Activated naive CD4-positive, alpha-beta T cell (primary cell): ENCODE measurements at places on chromosomes 5 and 9.
A peak's percentile ranks its signal among the peaks of the same experiment; 100 is the strongest.

DNA sequence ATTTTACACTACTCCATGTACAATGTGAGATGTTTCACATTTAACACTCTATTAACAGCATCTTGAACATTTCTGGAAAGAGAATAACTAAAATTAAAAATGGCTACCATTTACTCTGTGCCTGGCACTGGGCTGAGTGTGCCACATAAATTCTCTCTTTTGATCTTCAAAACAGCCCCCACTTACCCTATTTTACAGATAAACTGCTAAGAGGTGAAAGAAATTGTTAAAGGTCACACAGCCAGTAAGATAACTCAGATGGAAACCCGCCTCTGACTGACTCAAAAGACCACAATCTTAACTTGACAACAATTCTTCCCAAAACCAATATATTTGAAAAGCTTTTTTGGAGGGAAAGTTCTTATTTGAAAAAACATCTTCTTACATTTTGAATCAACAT is 97.3 kb downstream of the MAPKAP1 start:
- DNase-seq: no peak

GRCh38 chr9:110048403-110048975 is 159.5 kb downstream of the C9orf152 start:
- DNase-seq: peak; percentile 66

DNA sequence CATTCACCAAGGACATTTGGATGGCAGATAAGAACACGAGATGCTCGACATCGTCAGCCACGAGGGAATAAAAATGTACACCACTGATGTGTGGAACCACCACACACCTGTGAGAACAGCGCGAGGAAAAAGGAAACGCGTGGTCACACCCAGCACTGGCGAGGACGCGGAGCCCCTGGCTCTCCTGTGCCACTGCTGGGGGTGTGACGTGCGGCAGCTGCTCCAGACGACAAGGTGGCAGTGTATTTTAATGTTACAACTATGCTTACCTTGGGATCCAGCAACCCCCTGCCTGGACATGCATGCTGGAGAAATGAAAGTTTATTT is 13.6 kb upstream of the CEP72 start:
- no peak for DNase-seq

DNA sequence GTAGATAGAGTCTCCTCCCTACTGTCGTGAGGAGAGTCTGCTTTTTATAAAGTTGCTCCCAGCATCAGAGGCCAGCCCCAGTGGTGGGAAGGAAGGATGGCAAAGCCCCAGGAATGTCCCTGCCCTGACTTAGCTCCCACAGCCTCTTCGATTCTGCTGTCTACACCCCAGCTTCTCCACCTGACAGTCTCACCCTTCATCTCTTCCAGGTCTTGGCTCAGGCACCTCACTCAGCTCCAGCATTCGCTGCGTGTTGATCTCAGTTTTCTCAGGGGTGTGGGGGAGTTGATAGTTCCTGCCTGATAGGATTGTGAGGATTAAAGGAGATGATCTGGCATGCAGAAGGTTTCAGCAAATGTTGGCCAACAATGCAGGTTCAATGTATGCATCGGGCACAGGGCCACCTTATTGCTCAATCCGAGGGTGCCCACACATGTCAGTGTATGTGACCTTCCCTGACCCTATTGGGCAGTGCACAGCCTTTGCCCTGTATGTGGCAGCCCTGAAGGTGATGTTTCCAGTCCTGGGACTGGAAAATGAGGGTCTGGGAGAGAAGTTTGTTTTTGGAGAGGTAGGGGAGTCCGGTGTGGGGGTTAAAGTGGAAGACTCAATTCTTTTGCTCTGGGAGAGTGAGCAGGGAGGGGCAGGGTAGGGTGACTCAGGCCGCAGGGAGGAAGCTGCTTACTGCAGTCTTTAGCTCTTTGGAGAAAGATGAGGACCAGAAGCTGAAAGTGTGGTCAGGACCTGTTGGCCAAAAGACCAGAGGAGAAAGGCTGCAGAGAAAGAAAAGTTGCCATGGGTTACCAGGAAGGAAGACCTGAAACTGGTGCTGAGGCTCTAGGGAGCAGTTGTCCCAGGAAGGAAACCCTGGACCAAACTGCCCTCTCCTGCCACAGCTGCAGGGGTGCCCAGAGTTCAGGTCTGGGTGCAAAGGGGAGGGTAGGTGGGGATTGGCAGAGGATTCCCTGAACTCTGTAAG is 153.2 kb downstream of the MACROH2A1 start:
- no peak for DNase-seq

- DNase-seq: no peak
These were observed 503.9 kb upstream of the DAB2 start for GRCh38 chr5:39928709-39929108.

GRCh38 chr9:19598722-19599121 is 189.9 kb downstream of the ACER2 start:
- no peak for DNase-seq

DNA sequence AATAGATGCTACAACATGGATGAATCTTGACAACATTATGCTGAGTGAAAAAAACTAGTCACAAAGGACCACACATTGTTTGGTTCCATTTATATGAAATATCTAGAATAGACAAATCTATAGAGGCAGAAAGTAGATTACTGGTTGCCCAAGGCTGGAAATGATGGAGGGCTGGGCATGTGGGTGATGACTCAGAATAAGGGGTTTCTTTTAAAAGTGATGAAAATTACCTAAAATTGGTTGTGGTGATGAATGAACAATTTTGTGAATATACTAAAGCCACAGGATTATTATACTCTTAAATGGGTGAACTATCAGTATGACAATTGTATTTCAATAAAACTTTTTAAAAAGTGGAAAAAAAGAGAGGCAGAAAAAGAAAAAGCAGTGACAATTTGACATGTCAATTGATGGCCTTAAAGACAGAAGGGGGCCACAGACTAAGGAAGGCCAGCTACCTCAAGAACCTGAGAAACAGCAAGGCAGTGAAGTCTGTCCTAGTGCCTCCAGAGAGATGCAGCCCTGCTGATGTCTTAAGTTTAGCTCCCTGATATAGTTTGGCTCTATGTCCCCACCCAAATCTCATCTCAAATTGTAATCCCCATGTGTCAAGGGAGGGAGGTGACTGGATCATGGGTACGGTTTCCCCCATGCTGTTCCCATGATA is 182.7 kb downstream of the PIK3R1 start:
- DNase-seq: no peak

DNA sequence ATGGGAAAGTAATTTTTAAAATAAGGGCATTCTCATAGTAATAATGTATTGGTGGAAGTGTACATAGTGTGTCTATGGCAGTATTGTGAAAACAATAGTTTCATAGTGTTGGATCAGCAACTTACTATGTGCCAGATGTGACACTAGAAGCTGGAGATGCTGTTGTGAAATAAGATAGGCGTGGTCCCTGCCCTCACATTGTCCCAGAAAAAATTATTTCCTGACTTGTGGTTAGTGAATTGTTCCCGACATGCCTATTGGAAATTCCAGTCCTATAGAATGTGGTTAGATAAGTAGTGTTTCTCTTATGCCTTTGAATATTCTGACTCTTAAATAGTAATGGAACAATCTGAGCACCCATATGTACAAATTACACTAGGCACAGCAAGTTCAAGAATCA is 55.3 kb upstream of the MTAP start:
- DNase-seq: no peak

- DNase-seq: no peak
These were observed 17.4 kb upstream of the LARP1 start for GRCh38 chr5:154737667-154738320.

DNA sequence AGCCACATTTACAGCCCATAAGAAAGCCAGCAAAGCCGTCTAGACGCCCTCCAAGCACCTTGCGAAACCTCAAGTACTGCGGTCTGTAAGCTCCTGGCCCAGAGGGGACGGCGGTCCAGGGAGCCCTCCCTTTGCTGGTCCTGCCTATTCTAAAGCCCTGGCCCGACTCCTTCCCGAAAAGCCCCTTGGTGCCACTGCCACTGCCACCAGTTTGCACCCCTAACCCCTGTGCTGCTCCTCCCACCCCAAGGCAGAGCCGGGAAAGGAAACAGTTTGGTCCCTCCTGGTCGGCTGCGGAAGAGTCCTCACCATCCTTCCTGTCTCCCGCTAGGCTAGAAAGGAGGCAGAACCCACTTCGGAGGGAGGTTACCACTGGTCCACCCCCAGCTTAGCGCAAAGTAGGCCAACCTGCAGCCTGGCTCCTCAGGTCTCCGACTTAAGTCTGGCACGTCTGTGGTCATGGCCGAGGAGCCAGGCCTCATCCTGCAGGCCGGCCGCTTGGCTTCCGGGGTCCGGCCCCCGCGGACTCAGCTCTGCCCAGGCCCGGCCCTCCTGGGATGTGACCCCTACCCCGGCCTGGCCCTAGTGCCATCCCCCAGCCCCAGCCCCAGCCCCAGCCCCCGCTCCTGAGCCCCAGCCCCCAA is 916 bp downstream of the TOR1A start:
- no peak for DNase-seq

DNA sequence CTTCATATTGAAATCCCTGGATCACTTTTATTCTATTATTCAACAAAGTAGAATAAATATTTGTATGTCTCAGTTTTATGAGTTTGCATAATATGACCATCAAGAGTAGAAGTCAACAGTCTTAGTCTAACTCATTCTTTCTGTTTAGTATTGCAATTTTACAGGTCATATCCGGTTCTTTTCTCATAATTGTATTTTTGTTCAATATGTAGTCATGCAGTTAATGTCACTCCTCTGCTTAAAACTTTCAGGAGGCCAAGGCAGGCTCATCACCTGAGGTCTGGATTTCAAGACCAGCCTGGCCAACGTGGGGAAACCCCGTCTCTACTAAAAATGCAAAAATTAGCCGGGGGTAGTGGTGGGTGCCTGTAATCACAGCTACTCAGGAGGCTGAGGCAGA is 148.4 kb upstream of the TRPM3 start:
- DNase-seq: no peak

GRCh38 chr5:62587737-62588136 is 9.1 kb downstream of the LRRC70 start:
- DNase-seq: no peak

GRCh38 chr5:90551376-90551775 is 7.2 kb upstream of the ADGRV1 start:
- DNase-seq: no peak

DNA sequence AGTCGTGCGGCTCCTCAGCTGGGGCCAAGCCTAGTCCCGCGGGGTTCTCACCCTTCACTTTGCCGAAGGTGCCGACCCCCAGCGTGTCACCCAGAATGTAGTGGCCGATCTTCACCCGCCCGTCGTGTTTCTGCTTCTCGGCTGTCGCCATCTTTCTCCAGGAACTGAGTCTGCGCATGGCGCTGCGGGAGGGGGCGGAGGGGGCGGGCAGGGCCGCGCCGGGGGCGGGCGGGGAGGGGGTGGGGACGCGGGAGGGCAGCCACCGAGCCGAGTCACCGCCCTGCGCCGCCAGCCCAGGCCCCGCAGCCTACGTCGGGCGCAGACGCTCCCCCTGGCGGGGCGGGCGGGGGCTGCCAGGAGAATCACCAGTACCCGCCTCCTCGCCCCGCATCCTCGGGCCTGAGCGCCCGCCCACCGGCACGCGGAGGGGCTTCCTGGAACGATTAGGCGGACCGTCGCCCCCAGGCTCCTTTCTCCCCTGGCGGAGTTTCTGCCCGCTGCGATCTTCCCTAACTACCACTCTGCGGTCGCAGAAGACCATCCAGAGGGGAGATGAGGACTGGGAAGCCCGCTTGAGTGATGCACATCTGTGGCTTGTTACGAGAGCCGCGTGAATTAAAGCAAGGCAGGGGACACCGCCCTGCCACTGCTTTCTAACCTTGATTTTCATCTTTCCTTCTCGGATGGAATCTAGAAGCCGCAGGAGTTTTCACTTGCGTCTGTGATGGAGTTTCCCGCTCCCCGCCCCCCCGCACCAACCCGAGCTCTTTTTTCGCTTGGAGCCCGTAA is at the start of gene PRKAA1:
Gene PRKAA1, minus strand, starts transcription at position 363 of the 789 bp plus-strand sequence. Its CDS starts 185 bp downstream, at position 178.
- peak; percentile 74 for DNase-seq

- no peak for DNase-seq
These were observed 425.3 kb downstream of the CSNK1G3 start for GRCh38 chr5:123937230-123937629.

DNA sequence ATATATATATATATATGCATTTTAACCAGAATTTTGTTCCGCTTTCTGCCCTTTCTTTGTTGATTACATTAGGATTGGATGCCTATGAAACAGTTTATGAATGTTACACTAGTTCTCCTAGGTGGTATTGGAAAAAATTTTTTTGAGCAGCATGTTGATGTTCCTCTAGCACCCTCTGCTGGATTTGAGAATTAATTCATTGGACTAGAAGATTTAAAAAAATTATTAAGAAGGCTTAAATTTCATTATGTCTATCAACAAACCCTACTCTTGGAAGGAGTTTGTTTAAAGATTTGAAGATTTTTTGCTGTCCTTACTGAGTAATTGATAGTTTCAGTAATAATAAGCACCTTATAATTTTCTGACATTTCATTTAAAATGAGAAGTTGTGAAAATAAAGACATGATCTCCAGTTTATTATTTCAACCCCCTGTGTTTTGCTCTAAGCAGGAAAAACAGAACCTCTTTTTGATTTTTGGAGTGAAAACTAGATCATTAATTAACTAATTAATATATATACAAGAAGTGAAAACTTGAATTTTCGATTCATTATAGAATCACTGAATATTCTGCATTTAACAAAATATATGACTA is 89.6 kb downstream of the CCDC171 start:
- no peak for DNase-seq

DNA sequence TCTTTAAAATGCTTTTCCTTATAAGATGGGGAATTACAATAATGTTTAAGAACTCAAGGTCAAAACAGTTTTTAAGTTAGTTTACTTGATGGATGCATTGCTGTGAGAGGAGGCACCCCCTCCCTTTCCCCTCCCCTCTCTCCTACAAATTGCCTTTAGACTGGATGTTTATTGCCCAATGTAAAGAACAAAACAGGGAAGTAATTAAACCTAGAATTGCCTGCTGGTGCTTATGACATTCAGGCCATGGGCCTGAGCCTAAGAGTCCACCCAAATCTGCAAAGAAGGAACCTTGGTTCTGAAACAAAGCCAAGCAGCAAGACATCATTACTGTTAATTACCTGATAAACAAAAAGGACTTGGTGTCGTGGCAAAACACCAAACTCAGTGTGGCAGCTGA is 630.3 kb downstream of the ISL1 start:
- DNase-seq: no peak

DNA sequence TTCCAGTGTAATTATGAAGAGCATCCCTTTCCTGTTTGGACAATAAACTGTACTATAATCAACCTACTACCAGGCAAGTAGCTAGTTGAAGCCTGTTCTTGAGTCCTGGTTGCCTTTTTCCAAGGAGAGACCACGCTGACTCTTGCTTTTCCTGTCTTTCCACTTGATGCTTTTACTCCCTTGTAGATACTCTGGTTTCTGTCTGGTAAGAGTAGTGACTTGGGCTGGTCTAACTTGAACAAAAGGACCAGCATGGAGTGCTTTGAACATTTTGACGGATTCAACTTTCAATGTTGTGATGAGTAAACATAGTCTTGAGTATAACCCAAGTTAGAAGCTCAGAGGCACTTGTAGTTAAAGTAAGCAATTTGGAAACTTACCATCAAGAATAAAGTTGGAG is 464.3 kb downstream of the GADD45G start:
- no peak for DNase-seq

- DNase-seq: no peak
These were observed 29.1 kb downstream of the TRIO start for GRCh38 chr5:14172149-14172795.
